ENCODE measurements at places on chromosomes 16 and 17.
A peak's percentile ranks its signal among the peaks of the same experiment; 100 is the strongest.

- peak; percentile 9 for DNase-seq
Measured at GRCh38 chr17:81285179-81285878, 9.8 kb downstream of the SLC38A10 start.

DNA sequence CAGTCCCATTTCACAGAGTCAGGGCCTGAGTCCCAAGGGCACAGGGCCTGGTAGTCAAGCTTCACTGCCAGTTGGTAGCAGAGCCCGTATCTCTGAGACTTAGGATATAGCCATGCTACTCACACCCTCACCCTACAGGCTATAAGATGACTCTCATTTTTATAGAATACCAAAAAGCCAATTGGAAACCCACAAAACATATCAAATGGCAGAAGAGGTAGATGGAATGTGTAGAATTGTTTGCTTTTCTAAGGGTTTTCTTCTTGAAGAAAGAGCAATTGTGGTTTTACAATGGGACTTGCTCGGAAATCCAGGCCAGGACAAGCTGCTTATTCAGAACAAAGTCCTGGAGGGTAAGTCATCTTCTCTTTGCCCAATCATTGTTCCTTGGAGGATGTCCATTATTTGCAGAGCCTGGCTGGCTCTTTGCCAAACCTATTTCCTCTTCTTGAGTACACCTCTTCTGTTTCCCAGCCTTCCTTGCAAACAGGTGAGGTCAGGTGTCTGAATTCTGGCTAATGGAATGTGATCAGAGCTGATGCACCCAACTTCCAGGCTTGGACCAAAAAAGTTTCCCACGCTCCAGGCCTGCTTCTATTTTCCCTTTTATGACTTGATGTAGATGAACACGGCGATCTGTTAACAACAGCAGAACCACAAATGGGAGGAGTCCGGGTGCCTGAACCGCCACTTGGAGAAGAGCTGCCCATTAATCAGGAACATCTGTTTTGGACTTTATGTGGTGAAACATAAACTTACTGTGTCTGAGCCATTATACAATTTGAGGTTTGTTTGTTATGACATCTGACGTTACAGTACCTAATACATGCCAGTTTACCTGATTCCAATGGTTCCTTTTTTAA, 16.9 kb upstream of the CCL22 start:
- DNase-seq, result no peak

- no peak for DNase-seq
Measured at GRCh38 chr16:15440852-15441251, 6.5 kb downstream of the BMERB1 start.

- DNase-seq, result peak; percentile 51
Measured at GRCh38 chr16:72198021-72198711, 26.2 kb upstream of the PMFBP1 start.

GRCh38 chr17:45423304-45423974, 9.2 kb downstream of the ARHGAP27 start:
- no peak for DNase-seq

DNA sequence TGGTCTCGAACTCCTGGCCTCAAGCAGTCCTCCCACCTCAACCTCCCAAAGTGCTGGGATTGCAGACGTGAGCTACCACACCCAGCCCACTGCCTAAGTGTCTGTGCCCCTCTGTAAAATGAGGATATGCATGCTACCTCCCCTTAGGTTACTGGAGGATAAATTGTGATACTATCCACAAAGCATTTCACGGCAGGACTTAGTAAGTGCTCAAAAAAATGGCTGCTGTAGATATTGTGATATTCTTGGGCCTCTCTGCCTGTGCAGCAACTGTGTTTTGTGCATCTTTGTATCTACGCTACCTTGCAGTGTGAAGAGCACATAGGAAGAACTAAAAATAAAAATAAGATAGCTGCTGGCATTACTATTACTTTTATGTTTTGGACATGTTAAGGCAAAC, 1.9 kb upstream of the CASKIN1 start:
- no peak for DNase-seq

- DNase-seq, result no peak
Measured at GRCh38 chr17:48432820-48433775, 3.1 kb upstream of the SKAP1 start.

DNA sequence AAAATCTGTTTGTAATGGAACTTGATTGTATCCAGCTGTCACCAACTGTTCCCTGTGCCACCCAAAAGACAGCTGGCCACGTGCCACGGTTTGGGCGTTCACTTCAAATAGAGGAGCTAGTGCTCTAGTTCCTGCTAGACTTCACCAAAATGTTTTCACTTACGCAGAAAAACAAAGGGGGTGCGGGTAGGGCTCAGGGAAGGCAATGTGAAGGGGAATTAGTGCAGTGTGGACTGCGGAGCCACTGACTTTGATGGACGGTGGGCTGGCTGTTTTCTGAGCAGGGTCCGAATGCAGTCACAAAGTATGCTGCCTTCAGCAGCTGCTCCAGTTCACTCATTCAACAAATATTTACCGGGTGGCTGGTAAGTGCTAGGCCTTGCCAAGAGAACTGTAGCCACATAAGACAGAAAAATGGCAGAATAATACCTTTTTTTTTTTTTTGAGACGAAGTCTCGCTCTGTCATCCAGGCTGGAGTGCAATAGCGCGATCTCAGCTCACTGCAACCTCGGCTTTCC, 7.6 kb upstream of the CYTH1 start:
- no peak for DNase-seq

DNA sequence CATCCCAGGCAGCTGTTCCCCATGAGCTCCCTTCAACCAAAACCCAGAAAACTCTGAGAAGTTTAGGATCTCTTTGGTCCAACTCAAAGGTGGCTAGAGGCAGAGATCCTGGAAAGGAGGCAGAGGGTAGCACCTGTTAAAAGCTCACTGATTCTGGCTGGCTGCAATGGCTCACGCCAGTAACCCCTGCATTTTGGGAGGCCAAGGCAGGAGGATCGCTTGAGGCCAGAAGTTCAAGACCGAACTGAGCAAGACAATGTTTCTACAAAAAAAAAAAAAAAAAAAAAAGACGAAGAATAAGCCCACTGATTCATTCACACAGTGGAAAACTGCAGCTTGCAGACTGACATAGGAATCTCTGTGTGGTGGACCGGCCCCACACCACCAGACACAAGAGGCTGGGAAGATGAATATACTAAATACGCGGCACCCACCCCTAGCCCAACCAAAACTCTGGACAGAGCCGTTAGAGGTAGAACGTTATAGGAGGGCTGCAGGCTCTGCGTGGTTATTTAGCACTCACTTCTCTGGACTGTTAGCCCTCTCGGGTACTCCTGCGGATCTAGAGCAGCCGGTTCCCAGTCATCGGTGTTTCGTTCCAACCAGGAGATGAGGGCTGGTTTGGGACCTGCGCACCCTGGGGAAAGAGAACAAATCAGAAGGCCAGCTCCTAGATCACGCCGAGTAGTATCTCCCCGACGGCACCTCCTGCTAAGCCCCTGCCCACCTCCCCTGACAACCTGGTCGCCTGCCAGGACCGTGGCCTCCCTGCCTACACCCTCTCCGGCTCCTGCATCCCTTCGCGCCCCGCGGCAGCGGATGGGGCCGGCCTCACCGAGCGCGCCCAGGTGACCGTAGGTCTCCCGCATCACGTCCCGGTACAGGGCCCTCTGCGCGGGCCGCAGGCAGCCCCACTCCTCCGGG, 925 bp downstream of the ZNF689 start:
- no peak for DNase-seq

GRCh38 chr16:48101069-48101674, 54.6 kb downstream of the ABCC12 start:
- no peak for DNase-seq

GRCh38 chr16:17409894-17410293, 60.9 kb downstream of the XYLT1 start:
- DNase-seq, result peak; percentile 49

Measured in hippocampal formation (tissue), 2 donors.